ENCODE measurements at places on chromosomes 2 and 18. TPM values are rescaled to one million over a fixed set of nuclear protein-coding genes. Genes with fewer than 3 reads are reported as not detected.
A peak's percentile ranks its signal among the peaks of the same experiment; 100 is the strongest.

GRCh38 chr18:56089612-56090258 lies 501.7 kb upstream of the TCF4 start:
- no peak overlapping the region for H3K4me3 ChIP-seq
- no peak for DNase-seq
- no peak overlapping the region for H3K27ac ChIP-seq
- H3K4me1 ChIP-seq = no peaks in the 10 kb centered on the region
- no peaks in the 10 kb centered on the region for H3K36me3 ChIP-seq

MEIS1 gene
- polyA plus RNA-seq = not detected

GRCh38 chr2:174866421-174866820 lies 102.1 kb upstream of the CHRNA1 start:
- H3K27ac ChIP-seq = no peak overlapping the region
- no peaks in the 10 kb centered on the region for H3K36me3 ChIP-seq
- no peaks in the 10 kb centered on the region for H3K27me3 ChIP-seq
- DNase-seq = no peak

DNA sequence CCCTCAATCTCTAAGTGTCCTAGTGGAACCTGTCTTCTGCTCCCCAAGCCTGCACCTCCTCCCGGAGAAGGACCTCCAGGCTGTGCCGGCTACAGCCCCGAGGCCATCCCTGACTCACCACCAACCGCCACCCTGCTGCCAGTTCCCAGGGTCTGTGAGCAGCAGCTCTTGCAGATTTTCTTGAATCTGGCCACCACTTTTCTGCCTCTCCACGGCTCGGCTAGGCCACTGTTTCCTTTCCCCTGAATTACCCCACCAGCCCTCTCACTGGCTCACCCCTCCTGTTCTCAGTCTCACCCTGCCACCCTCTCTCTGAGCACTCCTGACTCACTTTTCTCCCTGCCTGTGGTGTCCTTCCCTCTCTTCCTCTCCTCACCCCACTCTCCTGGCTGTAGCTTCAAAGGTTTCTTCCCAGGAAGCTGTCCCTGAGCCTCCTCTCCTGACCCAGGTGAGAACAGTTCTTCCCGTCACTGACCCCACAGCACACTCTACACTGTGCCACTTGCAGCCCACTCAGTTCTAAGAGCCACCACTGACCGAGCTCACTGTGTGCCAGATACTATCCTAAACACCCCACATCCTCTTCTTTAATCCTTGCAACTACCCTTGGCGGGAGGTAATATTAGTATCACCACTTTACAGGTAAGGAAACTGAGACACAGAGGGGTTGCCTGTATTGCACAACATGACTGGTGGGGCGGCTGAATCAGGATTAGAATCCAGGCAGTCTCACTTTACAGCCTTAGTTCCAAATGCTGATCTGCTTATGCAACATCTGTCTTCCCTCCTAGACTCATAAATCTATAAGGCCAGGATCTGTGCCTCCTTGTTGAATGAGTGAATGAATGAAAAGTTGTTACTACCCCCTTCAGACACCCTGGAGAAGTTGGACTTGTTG lies 111.6 kb downstream of the SMAD7 start:
- H3K36me3 ChIP-seq = no peaks in the 10 kb centered on the region
- H3K27ac ChIP-seq = no peak overlapping the region
- H3K4me1 ChIP-seq = peaks cover 18% of the 10 kb centered on the region
- DNase-seq = no peak
- no peak overlapping the region for H3K4me3 ChIP-seq

AAK1 gene
- 35.2 TPM for polyA plus RNA-seq

GRCh38 chr18:65422544-65423136 lies 328.2 kb upstream of the CDH7 start:
- H3K27me3 ChIP-seq = no peaks in the 10 kb centered on the region
- H3K4me1 ChIP-seq = no peaks in the 10 kb centered on the region
- DNase-seq = no peak
- no peak overlapping the region for H3K4me3 ChIP-seq

DNA sequence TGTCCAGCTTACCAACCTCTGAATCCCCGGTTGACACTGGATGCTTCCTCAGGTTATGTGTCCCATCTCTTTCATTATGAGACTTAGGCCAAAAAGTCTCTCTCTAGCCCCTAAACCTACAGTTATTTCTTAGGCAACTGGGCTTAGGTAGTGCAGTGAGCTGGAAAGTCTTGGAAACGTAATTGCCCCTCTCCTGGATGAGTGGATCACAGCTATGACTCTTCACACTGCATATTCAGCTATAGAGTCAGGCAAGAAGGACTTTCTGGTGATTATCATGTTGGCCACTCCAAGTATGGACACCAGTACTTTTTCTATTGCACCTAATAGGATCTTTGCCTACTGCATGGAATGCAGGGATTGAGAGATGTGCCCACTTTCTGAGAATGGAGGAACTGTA lies 458.3 kb upstream of the CELF4 start:
- H3K4me1 ChIP-seq = no peaks in the 10 kb centered on the region
- no peaks in the 10 kb centered on the region for H3K27me3 ChIP-seq
- no peak overlapping the region for H3K27ac ChIP-seq

DNA sequence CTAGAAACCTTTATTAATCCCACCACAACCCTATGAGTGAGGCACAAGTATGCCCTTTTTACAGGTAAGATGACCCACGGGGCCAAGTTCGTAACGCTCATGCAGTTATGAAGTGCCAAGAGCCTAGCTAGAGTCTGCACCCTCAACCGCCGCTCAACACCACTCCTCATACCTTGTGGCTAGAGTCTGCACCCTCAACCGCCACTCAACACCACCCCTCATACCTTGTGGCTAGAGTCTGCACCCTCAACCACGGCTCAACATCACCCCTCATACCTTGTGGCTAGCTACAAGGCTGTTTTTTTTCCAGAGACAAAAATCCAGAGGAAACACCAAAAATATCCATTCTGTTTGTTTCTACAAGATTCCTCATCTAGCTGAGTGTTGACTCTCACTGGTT lies 4.6 kb downstream of the TXNL4A start:
- H3K4me1 ChIP-seq = no peaks in the 10 kb centered on the region
- H3K27me3 ChIP-seq = no peaks in the 10 kb centered on the region
- H3K27ac ChIP-seq = no peak overlapping the region
- H3K4me3 ChIP-seq = no peak overlapping the region

DNA sequence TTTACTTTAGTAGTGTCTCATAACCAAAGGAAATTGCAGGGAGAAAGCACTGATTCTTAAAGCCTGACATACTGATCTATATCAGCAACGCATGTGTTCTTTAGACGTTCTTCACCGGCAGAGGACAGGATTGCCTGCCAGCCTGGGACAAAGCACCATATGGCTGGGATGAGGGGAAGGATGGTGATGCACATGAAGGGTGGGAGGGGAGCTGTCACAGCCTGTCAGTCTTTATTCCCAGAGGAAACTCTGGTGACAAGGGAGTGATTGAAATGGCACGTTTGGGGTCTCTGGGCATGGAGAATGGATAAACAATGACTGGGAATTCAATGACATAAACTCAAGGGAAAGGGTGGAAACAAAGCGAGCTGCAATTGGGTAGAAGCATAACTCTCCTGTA lies 808.1 kb downstream of the DCC start:
- H3K27me3 ChIP-seq = no peaks in the 10 kb centered on the region
- H3K36me3 ChIP-seq = no peaks in the 10 kb centered on the region
- DNase-seq = no peak
- no peak overlapping the region for H3K4me3 ChIP-seq

IL36A gene
- not detected for polyA plus RNA-seq

DNA sequence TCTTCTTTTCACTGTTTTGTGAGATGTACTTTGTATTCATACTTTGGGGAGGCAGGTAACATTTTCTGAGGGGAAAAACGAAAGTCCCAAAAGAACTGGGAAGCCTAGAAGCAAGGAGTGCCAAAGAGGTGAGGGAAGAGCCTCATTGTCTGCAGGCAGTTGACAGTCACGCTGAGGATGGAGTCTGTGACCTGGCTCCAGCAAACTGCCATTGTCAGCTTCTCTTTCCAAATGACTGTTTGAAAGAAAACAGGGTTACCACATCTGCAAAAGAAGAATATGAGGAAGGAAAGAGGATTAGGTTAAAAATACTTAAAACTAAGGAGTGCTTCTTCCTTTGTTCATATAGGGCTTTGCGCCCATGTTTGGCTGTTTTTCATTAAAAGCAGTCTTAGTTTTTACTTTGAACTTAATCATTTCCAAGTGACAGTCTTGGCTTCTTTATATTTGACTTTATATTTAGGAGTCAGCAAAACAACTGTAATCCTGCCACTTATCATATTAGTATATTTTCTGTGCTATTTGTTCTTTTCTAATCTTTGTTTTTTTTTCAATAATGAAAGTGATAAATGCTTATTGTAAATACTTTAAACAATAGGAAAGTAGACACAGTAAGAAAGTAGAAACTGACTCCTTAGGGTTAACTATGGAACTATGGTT lies 35.0 kb downstream of the CERS6 start:
- no peak for DNase-seq
- H3K36me3 ChIP-seq = no peaks in the 10 kb centered on the region
- peak overlapping the region; percentile 99 for H3K27ac ChIP-seq
- peaks cover 32% of the 10 kb centered on the region for H3K4me1 ChIP-seq
- peak overlapping the region; percentile 64 for H3K4me3 ChIP-seq

DTNA gene
- 0.54 TPM for polyA plus RNA-seq

DNA sequence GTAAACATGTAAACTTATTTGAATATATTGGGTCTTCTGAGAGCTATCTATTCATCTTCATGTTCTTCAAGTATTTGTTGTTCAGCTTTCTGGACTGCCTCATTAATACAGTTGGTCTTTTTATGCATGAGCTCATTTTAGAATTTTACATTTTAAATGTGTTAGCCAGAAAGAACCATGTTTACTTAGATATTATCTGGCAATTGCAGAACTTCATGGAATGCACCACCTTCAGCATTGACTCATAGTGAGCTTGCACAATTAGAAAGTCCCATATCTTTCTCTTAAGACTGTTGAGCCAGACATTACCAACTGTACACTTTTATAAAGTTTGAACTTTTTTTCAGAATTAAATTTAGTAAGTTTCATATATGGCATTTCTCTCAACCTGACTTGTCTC lies 536.7 kb downstream of the RIT2 start:
- H3K4me1 ChIP-seq = no peaks in the 10 kb centered on the region
- no peak overlapping the region for H3K4me3 ChIP-seq
- H3K36me3 ChIP-seq = no peaks in the 10 kb centered on the region
- H3K27ac ChIP-seq = no peak overlapping the region
- H3K27me3 ChIP-seq = no peaks in the 10 kb centered on the region
- DNase-seq = no peak
